ENCODE measurements at places on chromosomes 4 and X. TPM values are rescaled to one million over a fixed set of nuclear protein-coding genes. Genes with fewer than 3 reads are reported as not detected.

DNA sequence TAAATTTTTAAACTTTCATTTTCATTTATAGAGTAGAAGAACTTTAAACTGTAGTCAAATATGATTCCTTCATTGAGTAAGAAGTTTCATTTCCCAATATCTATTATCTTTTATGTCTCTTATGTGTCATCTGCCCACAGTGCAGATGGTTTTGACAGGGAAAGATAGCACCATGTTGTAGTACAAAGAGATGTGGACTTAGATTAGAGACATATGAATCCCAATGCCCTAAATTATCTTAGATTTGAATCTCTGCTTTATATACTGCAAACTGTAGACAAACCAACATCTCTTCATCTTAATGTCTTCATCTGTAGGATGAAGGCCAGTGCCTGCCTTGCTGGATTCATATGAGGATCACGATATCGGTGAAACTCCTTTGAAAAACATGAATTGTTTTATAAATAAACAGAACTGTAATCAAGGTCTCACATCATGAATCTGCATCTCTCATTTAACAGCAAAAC is 217.5 kb downstream of the BANK1 start:
- no peak for DNase-seq

DNA sequence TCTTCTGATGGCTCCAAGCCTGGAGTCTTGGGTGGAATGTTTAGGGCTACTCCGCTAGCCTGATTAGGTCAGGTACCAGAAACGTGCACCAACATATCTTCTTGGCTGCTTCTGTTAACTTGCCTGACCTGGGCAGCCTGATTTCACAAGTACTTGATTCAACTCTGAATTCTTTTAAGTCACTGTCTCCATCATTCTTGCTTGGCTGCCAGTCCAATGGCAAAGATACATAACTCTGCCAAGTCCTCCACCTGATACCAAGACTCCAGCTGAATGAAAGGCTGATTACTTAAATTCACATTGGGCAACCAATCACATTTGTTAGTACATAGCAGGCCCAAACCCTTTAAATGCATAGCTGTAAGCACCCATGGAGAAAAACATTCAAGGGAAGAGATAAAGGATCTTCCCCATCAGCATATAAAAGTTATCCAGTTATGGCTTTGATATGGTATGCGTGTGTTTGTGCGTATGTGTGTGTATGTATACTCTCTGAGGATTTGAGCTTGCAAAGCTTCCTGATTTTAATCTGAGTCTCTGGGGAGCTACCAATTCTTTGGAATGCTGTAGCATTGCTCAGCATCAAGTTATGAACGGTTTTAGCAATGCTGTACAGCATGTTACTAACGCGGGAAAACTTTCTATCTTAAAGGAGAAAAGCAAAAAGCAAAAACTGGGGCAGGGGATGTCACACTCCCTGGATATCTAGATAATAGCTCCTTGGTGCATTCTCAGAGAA is 917.2 kb downstream of the DMD start:
- no peak for DNase-seq

- DNase-seq = no peak
These were observed 325.4 kb downstream of the PCDH10 start for GRCh38 chr4:133474501-133474900.

GRCh38 chr4:10684631-10685030 is at the start of gene CLNK:
TSS of gene CLNK (minus strand) at chr4:10684768. CDS start at chr4:10667869, 16,899 bp downstream.
- DNase-seq = no peak

GRCh38 chrX:15873566-15873965 is 19.0 kb upstream of the AP1S2 start:
- DNase-seq = no peak

DNA sequence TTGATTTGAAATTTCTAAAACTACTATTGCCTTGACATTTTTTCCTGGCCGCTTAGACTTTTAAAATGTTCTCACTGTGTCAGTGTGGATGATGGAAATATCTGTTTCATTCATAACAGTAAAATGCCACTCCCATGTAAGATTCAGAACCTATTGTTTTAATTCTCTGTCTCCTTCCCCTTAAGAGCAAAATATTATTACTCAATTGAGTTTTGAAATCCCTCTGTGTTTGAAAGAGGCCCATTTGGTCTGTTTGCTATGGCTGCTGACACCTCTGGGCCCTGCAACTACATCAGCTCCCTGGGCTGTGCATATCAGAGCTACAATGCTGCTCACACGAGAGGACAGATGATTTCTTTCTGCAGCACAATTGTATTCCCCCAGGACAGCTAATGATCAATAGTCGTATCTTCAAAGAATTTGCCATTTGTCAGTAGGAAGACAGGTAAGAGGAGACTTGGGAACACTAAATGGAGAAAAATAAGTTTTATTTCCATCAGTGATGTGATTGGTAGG is 388.0 kb upstream of the GALNT7 start:
- DNase-seq = no peak

DNA sequence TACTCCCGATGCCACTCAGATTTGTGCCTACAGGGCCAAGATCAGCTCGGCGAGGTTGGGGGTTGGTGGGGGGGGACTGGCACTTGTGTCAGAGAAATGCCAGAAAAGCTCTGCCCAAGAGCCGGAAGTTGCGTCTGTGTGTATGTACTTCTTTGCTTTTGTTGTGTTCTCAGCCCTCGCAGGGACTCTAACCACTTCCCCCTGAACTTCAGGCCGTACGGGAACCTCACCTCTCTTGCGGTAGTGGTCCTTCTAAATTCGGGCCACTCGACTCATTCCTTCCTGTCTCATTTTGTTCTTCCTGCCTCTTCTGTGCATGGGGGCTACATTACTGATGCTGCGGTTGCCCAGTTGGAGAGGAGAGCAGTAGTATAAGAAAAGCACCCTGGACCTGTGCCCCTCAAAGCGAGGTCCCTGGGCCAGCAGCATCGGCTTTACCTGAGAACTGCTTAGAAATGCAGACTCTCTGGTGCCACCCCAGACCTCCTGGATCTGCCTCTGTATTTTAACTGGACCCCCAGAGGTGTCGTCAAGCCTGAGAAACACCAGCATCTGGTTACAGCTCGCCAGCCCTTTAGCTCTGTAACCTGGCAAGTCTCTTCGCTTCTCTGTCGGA is 146.3 kb upstream of the RPS6KA3 start:
- DNase-seq = peak; percentile 64

DNA sequence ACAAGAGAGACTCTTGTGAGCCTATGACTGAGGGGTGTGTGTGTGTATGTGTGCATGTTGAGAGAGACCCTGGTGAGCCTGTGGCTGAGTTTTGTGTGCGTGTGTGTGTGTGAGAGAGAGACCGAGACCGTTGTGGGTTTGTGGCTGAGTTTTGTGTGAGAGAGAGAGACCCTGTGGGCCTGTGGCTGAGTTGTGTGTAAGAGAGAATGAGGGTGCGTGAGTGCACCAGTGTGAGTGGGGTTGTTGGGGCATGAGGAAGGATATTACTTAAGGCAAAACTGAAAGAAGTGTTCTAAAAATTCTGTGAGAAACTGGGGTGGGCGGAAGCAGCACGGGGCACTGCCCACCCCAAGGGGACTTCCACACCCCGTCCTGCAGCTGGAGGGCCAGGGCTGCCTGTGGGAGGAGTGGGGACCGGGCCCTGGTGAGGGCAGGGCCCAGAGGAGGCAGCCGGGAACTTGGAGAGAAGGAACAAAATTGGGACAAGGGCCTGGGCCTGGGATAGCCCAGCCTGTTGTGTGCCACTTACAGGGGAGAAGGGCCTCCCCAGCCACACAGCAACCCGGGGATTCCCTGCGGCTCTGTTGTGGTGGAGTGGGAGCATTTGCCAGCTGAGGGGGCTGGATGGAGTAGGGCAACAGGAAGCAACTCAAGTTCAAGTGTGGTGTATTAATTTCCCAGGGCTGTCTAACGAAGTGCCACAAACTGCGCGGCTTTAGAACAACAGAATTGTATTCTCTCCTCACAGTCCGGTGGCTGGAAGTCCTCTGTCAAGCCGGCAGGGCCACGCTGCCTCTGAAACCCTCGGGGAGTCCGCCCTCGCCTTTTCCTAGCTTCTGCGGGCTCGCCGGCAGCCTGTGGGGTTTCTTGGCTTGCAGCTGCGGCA is 22.1 kb downstream of the TMEM131L start:
- no peak for DNase-seq

GRCh38 chr4:112213856-112214255 is 17.7 kb upstream of the AP1AR start:
- DNase-seq = no peak

- DNase-seq = no peak
These were observed 12.2 kb downstream of the UCHL1 start for GRCh38 chr4:41268721-41269517.

DNA sequence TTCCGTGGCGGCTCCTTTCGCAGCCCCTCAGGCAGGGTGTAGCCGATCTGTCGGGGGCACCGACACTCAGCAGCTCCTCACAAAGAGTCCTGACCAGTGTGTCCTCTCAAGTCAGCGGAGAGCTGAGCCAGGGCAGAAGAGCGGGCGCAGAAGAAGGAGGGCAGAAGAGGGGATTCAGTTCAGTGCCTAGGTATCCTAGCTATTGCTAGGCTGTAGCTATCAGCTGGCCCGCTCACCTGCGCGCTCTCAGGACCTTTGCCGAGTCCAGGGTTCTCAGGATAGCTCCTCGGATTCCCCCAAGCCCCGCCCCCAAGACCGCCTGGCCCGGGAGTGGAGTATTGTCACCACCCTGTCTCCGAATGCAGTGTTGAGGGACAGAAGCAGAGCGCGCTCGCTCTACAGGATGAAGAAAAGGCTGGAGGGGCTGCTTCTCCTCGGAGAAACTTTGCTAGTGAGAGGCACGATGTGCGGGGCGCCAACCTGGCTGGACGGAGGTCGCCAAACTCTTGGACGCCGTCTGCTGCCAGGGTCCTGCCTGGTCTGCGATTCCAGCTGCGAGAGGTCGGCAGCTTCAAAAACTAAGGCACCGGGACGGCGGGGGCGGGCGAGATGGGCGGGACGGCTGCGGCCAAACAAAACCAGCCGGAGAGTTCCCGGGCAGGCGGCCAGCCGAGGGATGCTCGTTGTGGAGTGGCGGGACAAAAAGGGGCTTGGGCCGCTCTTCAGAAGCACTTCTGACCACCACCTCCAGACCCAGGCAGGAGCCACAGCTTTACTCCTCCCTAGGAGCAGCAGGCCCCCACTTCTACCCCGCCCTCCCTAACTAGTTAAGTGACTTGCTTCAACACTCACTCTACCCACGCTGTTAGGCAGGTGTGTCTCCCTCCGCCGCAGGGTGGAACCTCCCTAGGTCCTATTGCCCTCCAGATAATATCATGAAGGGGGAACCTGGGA is at the start of gene XKRX:
TSS of gene XKRX (minus strand) at position 258 of the 954 bp plus-strand sequence. CDS start 613 bp downstream, outside the sequence.
- DNase-seq = peak; percentile 53

DNA sequence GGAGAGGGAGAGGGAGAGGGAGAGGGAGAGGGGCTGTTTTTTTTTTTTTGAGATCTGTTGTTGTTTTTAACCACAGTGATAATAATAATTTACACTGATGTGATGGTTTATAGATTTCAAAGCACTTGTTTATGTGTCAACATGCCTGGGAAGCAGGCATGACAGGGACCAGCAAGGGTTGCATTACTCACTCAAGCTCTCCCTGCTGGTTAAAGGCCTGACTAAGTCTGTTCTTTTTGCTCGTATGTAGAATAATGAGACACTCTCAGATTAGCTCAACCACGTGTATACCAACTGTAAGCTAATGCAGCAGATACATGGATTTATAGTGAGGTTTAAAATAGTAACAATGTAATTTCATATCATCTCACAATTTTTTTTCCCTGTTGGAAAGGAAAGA is 134.6 kb upstream of the BOD1L1 start:
- DNase-seq = no peak

DNA sequence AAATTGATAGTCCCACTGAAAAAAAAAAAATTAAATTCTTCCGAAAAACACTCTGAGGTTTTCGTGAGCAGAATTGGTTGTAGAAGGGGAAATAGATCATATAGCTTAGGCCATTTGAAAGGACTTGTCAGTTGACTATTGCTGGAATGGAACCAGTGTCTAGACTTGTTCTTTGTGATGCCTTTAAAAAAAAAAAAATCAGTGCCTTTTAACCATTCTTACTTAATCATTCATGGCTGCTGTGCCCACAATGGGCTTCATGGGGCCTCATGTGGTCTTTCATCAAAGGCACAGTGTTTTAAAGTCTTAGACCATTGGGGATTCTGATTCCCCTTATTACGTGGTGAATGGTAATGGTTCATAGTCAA is 139.3 kb downstream of the AFF1 start:
- no peak for DNase-seq

DNA sequence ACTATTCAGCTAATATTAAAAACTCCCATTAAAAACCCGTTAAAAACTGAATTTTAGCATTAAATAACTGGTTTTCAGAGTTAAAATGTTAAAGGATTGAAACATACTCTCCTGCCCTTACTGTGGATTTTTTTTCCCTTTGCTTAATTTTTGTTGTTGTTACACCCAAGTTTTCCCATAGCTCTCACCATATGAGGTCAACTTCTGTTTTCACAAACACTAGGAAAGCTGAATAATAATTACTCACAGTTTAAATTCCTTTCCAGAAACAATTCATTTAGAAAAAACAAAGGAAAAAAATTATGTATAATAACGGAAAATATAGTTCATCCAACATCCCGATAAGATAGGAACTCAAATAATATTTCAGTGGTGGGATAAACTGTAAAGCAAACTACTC is 129.0 kb downstream of the PPP3CA start:
- no peak for DNase-seq

DNA sequence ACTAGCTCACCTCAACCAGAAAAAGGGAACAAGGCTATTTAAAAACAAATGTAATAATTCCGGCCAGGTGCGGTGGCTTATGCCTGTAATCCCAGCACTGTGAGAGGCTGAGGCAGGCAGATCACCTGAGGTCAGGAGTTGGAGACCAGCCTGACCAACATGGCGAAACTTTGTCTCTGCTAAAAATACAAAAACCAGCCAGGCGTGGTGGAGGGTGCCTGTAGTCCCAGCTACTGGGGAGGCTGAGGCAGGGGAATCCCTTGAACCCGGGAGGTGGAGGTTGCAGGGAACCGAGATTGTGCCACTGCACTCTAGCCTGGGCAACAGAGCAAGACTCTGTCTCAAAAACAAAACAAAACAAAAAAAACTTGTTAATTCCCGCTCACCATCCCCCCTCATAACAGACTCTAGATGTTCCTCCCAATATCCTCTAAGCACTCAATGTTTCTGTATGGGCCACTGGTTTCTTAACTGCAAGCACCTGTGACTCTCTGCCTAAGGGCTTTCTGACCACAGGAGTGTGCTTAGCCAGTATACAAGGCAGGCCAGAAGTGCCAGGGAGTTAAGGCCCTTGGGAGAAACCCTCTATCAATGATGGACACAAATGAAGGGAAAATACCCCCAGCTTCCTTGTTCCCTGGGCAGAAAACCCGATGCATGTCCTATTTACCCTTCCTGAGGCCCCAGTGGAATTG is 21.0 kb upstream of the THOC2 start:
- DNase-seq = no peak

DNA sequence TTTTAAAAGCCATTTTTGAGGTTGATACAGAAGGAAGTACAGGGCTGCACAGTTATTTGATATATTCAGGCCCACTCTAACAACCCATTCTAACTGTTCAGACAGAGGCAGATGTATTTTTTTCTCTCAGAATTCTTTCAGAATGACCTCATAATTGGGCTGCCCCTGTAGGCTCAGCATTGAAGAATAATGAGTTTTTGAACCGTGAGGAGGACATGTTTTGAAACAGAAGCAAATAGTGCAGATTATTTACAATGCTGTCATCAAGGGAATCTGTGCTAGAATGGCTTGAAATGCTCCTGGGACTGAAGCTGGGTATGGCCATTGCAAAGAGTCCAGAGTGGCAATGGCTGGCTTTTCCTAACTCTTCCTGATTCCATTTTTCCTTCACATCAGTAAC is 158.1 kb downstream of the SOX3 start:
- no peak for DNase-seq

Gene NWD2
- total RNA-seq = 0.08 TPM

Gene SEPTIN6
- total RNA-seq = 10.1 TPM

Gene CT45A5
- total RNA-seq = not detected

Gene MAGEC3
- not detected for total RNA-seq

All from Right ventricle myocardium inferior (tissue), 1 donor.